ENCODE measurements at places on chromosomes 7 and 10.

DNA sequence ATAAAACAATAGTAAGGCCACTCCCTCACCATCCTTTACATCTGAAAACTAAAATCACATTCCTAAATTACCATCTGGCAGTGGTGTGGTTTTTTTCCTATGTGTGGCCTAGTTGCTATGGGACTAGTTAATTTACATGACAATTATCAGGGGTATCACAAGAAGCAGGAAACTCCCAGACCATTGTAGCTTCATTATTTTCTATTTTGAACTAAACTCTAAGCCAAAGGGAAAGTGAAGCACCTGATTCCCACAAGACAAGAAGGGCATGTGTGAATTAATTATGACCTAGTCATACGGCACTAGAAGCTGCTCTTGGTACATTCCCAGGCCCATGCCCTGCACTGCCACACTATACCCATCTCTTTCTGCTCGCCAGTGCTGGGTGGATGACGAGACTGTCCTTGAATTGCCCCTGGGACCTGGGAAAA lies 103.4 kb downstream of the ATXN7L1 start:
- no peak for DNase-seq

- DNase-seq, result no peak
Observed at GRCh38 chr10:37826806-37827205, 30.6 kb downstream of the ZNF248 start.

DNA sequence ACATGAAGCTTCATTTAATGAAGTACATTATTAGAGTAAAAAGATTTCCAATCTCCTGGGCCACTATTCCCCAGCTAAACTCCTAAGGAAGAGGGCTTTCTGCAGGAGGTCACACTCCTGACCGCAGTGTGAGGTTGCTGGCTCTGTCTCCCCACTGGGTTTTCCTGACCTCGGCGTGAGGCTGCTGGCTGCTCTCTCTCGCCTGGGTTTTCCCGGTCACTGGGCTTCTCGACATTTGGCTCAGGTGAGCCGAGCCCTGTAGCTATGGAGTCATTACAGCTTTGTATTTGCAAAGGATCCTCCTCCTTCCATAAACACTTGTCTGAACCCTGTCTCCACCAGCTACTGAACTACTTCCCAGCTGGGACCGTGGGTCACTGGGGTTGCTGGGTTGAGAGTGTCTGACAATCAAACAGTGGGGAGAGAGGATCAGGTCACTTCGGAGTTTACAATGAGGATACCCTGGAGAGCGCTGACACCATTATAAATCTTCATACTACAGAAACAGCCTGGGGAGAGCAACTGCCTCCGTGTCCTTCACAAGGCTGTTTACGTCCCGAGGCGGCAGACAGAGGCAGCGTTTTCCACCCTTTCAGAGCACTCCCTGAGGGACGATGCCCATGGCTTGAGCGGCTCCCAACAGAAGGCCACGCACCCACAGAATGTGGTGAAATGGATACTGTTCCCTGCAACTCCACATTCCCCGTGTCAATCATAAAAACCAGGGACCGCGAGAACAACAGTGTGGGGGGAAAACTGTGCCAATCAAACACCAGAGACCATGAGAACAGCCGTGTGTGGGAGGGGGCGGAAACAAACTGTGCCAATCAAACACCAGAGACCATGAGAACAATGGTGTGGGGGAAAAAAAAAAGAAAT lies 226.2 kb downstream of the ZMYND11 start:
- no peak for DNase-seq

- DNase-seq, result no peak
Observed at GRCh38 chr7:116548506-116548905, 23.7 kb downstream of the CAV1 start.

DNA sequence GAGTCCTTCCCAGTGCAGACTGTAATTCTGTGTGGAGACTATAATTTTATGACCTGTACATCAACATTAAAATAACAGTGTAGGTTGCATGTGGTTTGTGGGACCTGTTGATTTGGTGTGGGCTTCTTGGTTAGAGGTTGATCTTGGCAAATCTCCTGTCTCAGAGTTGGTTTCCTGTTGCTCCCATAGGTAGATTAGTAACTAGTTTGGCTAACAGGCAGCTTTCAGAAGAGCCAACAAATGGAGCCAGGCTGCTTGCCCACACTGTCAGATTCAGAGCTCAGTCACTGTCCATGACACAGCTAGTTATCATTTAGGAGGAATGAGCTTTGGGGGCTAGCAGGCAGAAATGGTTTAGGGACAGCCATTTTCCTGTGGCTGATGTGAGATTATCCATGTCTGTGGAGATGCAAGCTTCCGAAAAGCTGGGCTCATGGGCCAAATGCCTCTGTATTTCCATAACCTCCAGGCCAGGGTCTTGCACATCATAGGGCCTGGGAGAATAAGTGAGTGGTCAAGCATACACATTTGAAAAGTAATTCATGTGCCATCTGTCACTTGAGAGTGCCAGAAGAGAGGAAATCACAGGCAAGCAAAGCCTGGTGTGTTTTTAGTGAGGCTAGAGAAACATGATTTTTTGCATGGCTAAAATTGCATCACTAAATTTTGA lies 33.4 kb downstream of the CCM2 start:
- peak; percentile 17 for DNase-seq

DNA sequence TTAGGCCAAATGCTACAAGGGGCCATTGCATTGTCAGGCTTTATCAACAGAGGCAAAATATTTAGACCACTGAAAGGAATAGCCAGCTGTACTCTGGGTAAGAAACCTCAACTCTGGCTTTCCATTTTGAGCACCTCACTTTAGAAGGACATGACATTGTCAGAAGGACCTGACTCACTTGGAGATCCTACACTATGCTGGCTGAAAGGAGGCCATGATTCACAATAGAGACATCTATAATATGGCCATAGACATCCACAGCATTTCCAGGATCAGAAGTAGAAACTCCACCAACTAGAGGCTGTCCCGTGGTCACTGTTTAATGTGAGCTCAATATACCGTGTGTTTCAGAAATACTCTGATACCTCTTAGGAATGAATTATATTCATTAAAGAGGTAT lies 140.9 kb downstream of the BTAF1 start:
- peak; percentile 36 for DNase-seq

DNA sequence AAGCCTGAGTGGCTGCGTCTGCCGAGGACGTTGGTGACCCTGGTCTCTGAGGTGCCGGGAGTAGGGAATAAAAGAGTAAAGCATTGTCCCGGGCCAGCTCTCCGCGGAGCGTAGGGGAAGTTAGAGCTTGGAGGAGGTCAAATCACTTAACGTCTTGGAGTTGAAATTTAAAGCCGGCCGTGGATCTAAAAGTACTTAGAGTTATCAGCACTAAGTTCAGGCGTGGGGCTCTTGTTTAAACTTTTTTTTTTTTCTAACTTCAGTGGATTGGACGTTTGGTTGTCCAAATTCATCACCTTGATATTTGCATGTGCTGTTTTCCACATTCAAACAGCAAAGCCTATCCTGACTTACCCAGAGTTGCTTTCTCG lies 700 bp downstream of the NIPSNAP2 start:
- DNase-seq, result no peak

DNA sequence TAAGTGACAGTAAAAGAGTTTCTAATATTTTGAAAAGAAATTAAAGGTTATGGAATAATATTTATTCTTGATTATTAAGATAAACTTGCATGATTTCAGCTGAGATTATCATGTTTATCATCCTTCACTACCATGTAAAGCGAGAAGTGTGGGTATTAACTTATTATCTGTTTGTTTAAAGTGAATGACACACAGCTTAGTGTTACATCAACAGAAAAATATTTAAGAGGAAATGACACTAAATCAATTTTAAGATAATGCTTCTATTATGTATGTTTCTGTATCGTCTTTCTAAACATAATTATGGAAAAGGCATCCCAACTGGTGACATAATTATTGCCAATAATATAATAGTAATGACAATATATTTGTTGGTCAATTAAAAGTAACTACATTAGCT lies 213.1 kb downstream of the PCDH15 start:
- DNase-seq, result peak; percentile 2

- DNase-seq, result no peak
Observed at GRCh38 chr10:14749070-14749809, 25.5 kb downstream of the FAM107B start.

DNA sequence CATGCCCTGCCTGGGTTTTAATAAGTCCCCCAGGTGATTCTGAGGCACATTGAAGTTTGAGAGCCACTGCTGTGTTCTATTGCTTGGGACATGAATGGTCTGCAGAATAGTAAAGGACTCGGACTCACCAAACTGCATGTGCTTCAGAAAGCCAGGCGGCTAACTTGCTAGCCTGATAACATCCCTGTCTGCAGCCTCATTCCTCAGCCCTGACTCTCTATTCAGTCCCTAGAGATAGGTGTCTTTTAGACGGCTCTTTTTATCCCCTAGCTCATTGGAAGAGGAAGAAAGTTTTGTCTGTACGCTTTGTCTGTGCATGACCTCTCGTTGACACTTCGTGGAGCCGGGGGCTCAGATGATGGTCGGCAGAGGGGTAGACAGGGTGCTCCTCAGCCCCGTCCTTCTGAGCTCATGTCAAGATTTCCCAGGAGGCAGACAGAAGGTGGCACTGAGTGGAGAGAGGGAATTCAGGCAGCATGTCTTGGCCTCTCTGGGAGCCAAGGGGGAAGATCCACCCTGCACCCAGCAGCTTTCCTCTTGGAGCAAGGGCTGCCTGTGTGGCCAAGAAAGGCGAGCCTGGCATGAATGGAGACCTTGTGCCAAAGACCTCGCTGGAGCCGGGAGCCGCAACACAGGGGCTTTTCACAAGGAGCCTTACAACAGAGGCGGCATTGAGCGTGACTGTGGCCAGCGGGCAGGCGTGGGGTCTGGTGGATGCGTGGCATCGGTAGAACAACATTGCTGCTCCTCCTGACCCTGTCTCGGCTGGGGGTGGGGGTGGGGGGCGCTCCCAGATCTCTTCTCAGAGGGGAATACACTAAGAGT lies 51.1 kb upstream of the PODXL start:
- peak; percentile 45 for DNase-seq

DNA sequence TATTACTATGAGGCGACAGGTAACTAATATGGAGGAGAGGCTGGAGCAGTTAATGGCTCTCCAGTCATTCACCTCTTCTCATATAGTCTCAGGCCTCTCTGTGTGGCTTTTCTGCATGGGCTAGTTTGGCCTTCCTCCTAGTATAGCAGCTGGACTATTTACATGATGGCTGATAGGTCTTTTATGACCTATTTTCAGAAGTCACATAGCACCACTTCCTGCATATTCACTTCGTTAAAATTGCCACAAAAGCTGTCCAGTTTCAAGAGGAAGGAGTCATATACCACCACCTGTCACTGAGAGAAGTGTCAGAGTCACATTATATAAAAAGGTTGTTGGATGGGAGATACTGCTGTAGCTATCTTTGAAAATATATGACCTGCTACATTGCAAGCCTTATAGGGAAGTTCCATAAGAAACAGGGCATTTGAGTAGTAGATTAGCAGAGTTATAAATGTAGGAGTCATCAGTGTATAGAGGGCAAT lies 8.0 kb upstream of the DMTF1 start:
- no peak for DNase-seq

DNA sequence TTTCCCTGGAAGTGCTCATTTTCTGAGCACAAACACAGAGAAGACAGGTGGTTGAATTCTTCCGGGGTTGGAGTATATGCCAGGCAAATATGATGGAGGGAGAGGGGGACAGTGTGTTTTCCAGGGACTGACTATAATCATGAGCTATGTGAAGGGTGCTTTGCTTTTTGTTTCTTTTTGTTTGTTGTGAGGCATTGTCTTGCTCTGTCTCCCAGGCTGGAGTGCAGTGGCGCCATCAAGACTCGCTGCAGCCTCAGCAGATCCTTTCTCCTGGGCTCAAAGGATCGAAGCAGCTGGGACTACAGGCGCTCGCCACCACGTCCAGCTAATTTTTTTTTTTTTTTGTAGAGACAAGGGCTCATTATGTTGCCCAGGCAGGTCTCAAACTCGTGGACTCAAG lies 47.3 kb upstream of the CPN1 start:
- DNase-seq, result no peak

GRCh38 chr10:73802276-73802991 lies 9.0 kb downstream of the NDST2 start:
- no peak for DNase-seq

DNA sequence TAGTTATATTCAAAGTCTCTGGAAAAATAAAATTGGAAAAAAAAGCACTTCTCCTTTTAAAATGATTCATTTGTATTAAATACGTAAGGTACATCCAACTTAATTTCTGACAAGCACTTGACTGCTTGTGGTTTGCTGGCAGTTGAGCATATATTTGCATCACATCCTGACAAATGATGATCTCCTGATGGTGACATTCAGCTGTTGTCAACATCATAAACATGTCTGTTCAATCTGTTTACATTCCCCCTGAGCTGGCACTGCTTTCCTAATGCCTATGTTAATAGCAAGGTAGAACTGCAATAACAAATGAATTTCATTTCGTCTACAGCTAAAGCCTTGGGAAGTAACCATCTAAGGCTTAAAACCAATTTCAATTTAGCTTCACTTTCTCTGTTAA lies 24.4 kb downstream of the TSPAN12 start:
- DNase-seq, result no peak

GRCh38 chr10:21473541-21473940 lies 51.9 kb downstream of the SKIDA1 start:
- no peak for DNase-seq

- no peak for DNase-seq
Observed at GRCh38 chr7:50262916-50263690, 41.4 kb upstream of the IKZF1 start.

DNA sequence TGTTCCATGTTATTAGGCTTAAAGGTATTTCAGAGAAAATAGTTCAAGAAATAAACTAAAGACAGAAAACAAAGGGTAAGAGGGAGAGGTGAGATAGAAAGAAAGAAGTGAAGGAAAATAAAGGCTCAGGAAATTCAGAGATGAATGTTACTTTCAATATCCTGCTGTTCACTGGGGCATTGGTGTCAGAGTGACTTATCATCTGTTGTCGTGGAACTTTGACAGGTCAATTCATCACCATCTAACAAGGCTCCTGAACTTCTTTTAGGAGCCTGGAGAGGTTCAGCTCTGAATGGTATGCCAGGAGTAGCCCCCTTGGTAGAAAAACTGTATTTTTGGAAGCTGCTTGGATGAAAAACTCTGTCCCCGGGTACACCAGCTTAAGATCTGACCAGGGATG lies 100.1 kb downstream of the KLF6 start:
- no peak for DNase-seq

- DNase-seq, result peak; percentile 79
Observed at GRCh38 chr7:131231381-131232220, 96.1 kb upstream of the MKLN1 start.

- no peak for DNase-seq
Observed at GRCh38 chr10:128915630-128916029, 551.4 kb upstream of the MGMT start.

GRCh38 chr7:22425361-22425760 lies 68.4 kb upstream of the RAPGEF5 start:
- no peak for DNase-seq

DNA sequence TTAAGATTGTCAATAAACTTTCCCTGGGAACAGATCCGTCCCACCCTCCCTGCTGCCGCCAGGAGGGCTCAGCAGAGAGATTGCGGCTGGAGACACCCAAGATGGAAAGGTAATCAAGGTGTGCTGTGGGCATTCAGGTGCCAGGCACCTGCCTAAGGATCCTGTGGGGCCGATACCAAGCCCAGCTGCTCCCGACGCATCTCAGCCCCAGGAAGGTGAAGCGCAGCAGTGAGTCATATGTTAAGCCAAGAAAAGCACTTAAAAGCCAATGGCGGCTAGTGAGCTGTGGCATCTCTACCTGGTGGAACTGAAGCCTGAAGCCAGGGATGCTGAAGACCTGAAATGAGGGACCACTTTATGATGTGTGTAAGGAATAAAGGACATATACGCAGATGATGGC lies 6.1 kb downstream of the WDR86 start:
- DNase-seq, result no peak

- no peak for DNase-seq
Observed at GRCh38 chr10:111206521-111206920, 129.7 kb downstream of the ADRA2A start.

Data from fibroblast of skin of back (primary cell).